ENCODE measurements at places on chromosomes 2 and 18. TPM values are rescaled to one million over a fixed set of nuclear protein-coding genes. Genes with fewer than 3 reads are reported as not detected.
A peak's percentile ranks its signal among the peaks of the same experiment; 100 is the strongest.

DNA sequence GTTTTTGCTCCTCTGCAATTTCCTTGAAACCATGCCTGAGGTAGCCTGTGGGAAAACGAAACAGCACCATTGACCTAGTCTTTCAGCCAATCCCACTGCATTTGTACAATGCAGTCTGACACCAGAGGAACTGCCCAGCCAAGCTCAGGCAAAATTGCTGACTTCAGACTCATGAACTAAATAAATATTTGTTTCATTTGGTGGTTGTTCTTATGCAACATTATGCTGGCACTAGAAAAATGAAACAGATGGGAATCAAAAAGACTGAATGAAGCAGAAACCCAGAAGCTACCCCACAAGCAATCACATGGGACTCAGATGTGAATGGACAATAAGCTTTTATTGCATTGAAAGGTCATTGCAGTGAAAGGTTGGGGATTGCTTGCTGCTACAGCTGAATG, 1.7 kb downstream of the NAT8 start:
- DNase-seq = no peak

Gene SAG
- not detected for polyA plus RNA-seq

Gene RTP5
- not detected for polyA plus RNA-seq

- no peak for DNase-seq
These were observed 60.7 kb downstream of the ARMC9 start for GRCh38 chr2:231259104-231259503.

DNA sequence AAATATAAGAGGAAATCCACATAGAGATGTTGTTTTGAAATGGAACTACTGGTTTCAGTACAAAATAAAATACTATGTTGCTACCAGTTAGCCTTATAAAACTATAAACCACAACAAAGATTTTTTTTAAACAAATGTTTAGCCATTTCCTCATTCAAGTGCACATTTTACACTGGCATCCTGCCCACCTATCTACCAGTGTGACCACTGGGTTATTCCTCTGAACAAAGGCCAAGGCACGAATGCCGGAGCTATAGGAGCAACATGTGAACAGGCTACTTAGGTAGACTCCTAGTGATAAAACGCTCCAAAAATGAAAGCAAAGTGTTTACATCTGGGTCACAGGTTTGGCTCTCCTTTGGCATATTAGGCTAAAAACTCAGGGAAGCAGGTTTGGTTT, 31.8 kb upstream of the SULT1C4 start:
- no peak for DNase-seq

Gene SP110
- polyA plus RNA-seq = 6.6 TPM

DNA sequence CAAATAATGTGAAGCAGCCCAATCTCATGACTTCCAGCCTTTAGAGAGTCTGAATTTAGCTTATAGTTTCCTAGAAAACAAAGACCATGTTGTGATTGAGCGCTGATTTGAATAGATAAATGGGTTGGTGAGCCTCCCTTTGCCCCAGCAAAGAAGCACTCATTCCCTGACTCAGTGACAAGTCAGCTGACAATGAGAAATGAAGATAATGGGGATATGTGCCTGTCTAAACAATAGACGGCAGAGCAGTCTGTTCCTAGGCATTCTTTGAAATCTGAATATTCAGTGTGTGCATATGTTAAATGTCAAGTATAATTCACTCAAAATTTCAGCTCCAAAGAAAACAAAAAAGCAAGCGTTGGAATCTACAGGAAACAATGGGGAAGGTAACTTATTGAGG, 34.8 kb upstream of the LINC00305 start:
- no peak for DNase-seq

GRCh38 chr18:28875059-28875458, 698.1 kb upstream of the CDH2 start:
- peak; percentile 45 for DNase-seq

Gene DQX1
- not detected for polyA plus RNA-seq

Gene TTLL4
- polyA plus RNA-seq = 12.9 TPM

DNA sequence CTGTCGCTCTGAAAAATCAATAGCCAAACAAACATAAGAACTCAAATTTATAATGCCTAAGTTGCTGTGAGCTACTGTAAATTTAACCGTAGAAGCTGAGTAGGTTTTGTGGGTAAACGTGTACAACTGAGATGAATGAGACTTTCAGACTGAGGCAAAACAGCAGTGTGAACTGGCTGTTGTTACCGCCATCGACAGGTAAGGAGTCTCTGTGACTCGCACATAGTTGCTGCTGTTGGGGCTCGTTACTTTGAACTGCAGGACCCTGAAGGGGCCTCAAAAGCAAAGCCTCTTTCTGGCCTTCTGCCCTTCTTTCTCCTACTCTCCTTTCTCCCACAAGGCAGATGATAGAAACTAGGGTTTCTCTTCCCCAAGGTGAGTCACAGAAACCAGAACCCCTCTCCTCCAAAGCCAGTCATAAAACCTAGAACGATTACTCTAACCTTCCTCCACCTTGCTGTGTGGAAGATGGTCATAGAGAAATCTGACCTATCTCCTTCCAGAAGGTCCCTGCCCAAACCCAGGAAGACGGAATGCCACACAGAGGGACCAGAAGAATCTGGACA, 101.2 kb downstream of the DLGAP1 start:
- no peak for DNase-seq

Gene BOK
- 29.4 TPM for polyA plus RNA-seq

GRCh38 chr2:149901231-149901859, 313.8 kb upstream of the MMADHC start:
- no peak for DNase-seq

Gene SLC5A7
- not detected for polyA plus RNA-seq

Gene FAM237A
- not detected for polyA plus RNA-seq

Gene RNF181
- polyA plus RNA-seq = 376 TPM

DNA sequence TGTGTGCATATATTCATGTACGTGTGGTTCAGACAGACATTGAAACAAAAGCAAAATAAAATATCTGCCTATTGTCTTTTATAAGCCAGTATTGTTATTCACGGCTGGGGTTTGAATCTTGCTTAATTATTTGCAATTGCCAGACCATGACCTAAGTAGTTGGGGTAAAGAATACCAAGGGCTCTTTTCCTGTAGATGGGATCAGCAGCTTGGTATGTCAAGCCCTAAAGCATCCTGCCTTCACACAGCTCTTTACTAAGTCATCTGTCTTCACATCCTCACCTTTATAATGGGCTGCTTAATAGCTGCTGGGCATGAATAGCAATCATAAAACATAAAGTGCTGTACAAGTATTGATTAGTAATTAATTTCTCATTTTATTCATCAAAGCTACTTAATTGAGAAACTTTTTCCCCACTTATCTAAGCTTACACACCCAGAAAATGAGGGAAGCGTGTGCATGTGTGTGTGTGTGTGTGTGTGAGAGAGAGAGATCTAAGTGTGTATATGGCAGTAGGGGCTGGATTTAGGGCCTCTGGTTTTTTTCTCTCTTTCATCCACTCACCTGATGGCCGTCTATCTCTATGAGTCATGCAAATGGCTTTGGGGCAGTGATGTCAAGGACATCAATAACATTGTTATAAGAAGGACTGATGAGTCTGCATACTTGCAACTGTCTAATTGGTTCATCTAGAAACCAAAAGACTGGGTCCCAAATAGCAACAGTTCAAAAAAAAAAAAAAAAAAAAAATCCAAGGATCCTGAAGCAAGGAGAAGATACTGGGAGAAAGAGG, 244.1 kb upstream of the TNP1 start:
- DNase-seq = no peak

DNA sequence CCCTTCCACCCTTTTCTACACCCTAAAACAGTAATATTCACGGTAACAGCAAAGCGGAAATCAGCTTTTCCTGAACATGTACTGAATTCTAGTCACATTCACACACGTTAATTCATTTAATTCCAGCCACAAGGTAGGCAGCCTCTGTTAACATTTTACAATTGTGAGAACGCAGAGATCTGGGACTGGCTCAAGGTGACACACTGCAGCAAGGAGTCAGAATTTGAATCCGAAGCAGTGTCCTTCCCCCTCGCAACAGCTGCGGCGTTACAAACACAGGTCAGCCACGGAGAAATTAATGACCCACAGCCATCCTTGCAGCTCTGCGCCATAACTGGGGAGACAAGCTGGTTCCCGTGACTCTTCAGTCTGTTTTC, 818 bp upstream of the SLC20A1 start:
- no peak for DNase-seq

DNA sequence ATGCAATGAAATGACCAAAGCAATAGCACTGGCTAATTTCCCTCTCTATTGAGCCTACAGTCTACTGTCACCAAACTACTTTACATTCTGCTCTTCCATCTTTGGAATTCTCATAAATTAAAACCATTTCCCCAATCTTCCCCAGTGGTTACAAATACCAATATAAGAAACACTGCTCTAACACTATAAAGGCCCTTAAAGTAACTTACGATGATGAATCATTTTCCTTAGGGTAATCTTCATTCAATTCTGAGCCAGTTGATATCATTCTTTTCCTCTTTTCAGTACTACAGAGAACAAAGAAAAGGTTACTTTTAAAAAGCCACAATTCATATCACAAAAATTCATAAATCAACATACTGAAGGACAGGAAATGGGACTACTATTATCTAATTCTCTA, 22.1 kb downstream of the USP37 start:
- no peak for DNase-seq

- no peak for DNase-seq
These were observed 5.7 kb downstream of the TRABD2A start for GRCh38 chr2:84875213-84875560.

Gene PLGLB2
- 1.2 TPM for polyA plus RNA-seq

Gene G6PC2
- polyA plus RNA-seq = not detected

Gene DSC2
- not detected for polyA plus RNA-seq

Gene KCTD18
- 11.3 TPM for polyA plus RNA-seq

DNA sequence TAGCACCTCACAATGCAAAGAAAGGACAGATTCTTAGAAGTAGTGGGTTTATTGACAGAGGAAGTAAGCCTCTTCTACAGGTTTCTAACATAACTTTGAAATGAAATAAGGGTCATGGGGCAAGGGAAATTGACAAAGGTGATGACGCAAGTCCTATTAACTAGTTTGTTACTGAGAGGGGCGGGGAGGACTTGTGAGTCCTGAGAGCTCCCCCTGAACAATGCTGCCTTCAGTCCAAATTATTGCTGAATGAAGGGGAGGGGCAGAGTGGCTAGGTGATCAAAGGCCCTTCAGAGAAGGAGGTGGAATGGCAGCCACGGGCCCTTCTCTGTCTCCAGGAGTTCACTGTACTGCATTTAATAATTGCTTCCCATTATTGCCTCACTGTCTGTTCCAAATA, 390.0 kb downstream of the MEIS1 start:
- no peak for DNase-seq

GRCh38 chr18:432791-433190, 67.7 kb downstream of the COLEC12 start:
- no peak for DNase-seq

- no peak for DNase-seq
These were observed 60.0 kb downstream of the DOCK10 start for GRCh38 chr2:224982226-224982625.

DNA sequence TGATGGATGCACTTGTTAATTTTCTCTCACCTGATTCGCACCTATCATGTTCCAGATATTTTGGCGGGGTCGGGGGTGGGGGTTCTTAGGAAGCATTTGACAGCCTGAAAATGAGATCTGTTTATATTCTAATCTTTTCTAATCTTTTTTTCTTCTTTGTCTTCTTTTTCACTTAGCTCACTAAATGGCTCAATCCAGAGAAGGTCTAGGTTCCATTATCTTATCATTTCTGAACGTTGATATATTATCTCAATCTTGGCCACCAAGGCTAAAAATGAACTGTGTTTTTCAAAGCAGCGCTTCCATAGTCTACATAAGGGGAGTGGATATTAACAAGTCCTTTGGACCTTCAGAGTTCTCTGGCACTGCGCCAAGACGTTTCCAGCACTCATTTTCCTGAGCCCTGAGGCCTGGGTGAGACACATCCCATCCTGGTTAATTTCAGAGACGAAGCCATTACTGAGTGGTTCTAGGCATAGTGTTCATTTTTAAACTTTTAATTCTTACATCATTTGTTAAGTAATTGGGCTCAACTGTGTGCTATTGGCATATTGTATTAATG, 229.0 kb downstream of the SOX11 start:
- no peak for DNase-seq

Gene FHOD3
- polyA plus RNA-seq = 27.1 TPM

- DNase-seq = no peak
These were observed 12.7 kb downstream of the HNRNPLL start for GRCh38 chr2:38590053-38590452.

GRCh38 chr2:149084924-149085795, 46.7 kb downstream of the LYPD6B start:
- no peak for DNase-seq

Gene ALKAL2
- not detected for polyA plus RNA-seq

Gene ASB18
- polyA plus RNA-seq = not detected
